Activated T-cell treated with anti-CD3 and anti-CD28 coated beads, Interleukin-2, amount 50 U/mL, for 1 hour (primary cell): ENCODE measurements at places on chromosomes 12 and 14.

DNA sequence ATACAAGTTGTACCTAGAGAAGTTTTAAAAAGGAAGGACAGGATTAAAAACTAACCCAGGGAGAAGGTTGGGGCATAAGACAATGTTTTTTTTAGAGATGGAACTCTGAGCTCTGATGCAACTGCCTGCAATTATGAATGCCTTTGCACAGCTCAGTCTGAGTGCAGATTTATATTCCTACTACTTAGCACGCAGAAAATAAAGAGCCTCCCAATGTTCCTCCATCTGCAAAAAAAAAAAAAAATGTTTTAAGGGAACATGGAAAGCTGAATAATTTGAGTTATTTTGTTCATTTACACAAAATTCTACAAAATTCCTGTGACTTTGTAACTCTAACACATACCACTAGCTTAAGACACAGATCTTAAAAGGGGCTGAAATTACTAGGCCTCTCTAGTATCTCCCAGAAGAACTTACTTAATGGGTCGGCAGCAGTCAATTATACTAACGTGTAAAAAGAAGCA, 15.7 kb downstream of the CLIP1 start:
- DNase-seq: no peak

GRCh38 chr14:71029236-71029781, 122.0 kb downstream of the PCNX1 start:
- DNase-seq: no peak

GRCh38 chr12:69108037-69108436, 131.3 kb upstream of the CPSF6 start:
- no peak for DNase-seq

GRCh38 chr12:155006-155405, 59.0 kb downstream of the SLC6A12 start:
- no peak for DNase-seq

- peak; percentile 29 for DNase-seq
Observed at GRCh38 chr12:112170376-112170775, 45.0 kb downstream of the TRAFD1 start.

DNA sequence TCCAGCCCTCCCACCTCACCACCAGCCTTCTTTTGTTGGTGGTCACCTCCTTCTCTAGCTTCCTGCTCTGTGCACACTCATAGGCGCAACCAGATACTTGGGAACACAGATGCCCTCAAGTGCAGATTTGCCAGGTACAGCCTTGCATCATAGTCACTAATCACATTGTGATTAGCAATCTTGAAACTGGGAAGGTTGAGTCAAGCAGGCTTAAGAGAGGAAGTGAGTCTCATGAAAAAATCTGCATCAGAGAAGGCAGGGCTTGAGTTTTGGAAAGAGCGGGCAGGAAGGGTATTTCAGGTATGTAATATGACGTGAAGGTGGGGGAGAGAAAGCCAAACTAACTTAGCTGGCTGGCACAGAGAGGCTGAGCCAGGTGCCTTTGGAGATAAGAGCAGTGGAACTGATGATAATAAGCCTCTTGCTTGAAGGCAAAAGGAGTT, 2.7 kb upstream of the RABGGTA start:
- DNase-seq: peak; percentile 22

- peak; percentile 12 for DNase-seq
Observed at GRCh38 chr12:6967651-6968100, 2.8 kb downstream of the PHB2 start.

- DNase-seq: no peak
Observed at GRCh38 chr12:86729739-86730138, 473.5 kb upstream of the MGAT4C start.

DNA sequence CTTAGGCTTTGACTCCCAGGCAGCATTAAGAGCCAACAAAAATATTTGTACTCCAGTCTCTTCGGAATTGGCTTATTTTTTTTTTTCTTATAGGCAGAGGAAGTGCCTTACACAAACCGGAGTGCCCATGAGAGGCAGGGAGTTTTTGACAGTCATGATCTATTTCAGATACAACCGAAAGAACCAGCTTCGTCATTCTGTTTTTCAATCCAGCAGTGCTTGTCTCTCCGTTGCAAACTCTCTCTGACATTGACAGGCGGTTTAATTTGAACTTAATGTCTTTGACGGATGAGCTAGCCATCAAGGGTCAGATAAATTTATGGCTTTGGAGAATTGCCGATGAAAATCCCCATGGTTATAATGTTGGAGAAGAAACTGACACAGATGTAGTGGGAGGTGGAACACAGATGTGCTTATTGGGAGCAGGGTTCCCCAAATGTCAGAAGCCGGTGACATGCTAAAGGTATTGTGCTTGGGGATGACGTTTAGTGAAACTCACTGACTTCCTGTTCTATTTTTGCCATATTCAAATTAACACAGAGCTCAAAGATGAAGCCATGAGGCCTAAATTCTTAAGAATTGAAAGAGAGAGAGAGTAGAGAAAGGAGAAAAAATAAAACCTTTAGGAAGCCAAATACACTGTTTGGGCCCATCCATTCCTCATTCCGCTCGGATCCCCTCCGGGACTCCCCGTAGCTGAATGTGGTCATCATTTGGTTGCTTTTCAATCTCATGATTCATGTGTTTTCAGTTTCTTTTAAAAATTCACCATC, 59.7 kb downstream of the PLXNC1 start:
- peak; percentile 21 for DNase-seq

DNA sequence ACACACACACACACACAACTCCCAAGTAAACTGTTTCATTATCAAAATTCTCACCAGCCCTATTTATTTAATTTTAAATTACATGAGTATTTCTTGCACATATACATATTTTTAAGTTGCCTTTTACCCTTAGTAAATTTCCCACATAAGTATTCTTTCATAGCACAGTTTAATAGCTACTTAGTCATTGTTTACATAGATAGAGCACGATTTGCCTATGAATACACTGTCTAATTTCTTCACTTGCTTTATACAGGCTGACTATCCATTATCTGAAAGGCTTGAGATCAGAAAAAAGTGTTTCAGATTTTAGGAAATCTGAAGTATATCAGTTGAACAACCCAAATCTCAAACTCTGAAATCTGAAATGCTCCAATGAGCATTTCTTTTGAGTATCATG, 30.9 kb downstream of the NIN start:
- DNase-seq: no peak

- no peak for DNase-seq
Observed at GRCh38 chr14:24399999-24400718, 1.4 kb downstream of the NYNRIN start.

DNA sequence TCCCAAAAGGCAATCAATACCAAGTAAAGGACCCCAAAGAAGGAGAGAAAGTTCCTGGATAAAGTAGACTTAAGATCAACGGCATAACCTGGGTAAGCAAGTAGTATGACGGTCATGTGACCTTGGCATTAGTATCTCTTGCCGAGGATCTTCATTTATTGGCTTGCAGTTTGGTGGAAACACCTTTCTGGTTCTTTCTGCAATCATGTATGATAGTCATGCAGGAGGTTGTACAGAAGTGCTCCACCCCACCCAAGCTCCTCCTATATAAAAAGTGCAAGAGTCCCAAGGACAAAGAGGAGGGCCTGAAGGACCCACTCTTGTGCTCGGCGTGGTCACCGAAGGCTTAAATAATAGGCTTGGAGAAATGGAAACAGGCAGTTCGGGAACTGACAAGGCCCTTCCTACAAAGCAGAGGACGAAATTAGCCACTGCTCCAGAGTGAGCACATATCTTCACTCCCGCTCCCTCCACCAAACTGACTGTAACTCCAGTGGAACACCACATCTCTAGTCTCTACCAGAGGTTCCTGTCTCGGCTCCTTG, 750 bp downstream of the CS start:
- DNase-seq: no peak

DNA sequence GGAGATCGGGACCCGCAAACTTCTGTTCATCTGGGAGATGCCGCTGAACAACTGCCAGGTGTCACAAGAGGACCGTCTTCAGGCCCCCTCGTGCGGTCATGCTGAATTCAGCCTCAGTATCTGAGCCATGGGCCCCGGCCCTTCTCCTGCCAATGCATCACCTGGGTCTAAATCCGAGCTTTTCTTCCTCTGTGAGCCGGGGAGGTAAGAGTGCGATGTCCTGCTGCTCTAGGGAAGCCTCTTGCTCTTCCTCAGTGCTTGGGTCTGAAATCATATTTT, 155.8 kb upstream of the FKBP4 start:
- DNase-seq: no peak
